Vagina (tissue), 2 donors: ENCODE measurements at places on chromosomes 4 and X. TPM values are rescaled to one million over a fixed set of nuclear protein-coding genes. Genes with fewer than 3 reads are reported as not detected.

Gene FDCSP
- not detected for total RNA-seq

Gene ANOS1
- 3.2 TPM for total RNA-seq

Gene IL13RA2
- 0.74 TPM for total RNA-seq

Gene ADH4
- 10.8 TPM for total RNA-seq

Gene DCTD
- total RNA-seq, result 40.0 TPM

Gene RPS6KA6
- total RNA-seq, result 2.7 TPM

Gene DMP1
- not detected for total RNA-seq

Gene TLR3
- total RNA-seq, result 10.6 TPM

Gene SNX12
- total RNA-seq, result 25.0 TPM

Gene NUDT6
- 3.2 TPM for total RNA-seq

Gene TMSB4X
- 3,119 TPM for total RNA-seq

Gene DSPP
- not detected for total RNA-seq

Gene FAM50A
- total RNA-seq, result 33.6 TPM

Gene IGSF1
- total RNA-seq, result 1.2 TPM

Gene TTC29
- not detected for total RNA-seq

Gene MTNR1A
- not detected for total RNA-seq

Gene NALF2
- total RNA-seq, result 0.49 TPM

Gene ACSL4
- 39.8 TPM for total RNA-seq

Gene PAGE2B
- not detected for total RNA-seq

Gene CACNA1F
- 0.25 TPM for total RNA-seq

Gene ATP1B4
- 0.74 TPM for total RNA-seq
